ENCODE measurements at places on chromosomes 7 and 10.

DNA sequence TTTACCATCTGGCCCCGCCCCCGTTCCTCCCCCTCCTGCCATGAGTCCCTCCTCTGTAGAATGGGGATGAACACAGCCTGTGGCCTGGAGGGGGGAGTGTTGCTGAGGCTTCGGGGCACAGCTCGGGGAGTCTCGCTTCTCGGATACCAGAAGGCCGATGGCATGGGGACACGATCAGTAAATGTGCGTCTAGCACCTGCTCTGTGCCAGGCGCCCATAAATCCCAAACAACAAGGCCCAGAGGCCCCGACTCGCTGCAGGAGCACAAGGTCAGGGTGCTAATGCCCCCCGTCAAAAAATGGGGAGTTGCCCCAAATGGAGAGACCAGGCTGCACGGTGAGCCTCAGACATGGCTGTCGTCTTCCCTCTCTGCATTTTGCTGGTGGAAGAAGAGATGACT, 40.7 kb downstream of the JAKMIP3 start:
- H3K27me3 ChIP-seq = peaks cover 1% of the 10 kb centered on the region
- no peak overlapping the region for H3K4me3 ChIP-seq
- no peak for DNase-seq
- H3K4me1 ChIP-seq = no peaks in the 10 kb centered on the region

- peak overlapping the region; percentile 85 for H3K27ac ChIP-seq
- peak; percentile 44 for DNase-seq
- peaks cover 2% of the 10 kb centered on the region for H3K27me3 ChIP-seq
- H3K36me3 ChIP-seq = peaks cover 4% of the 10 kb centered on the region
These were observed 126.4 kb upstream of the ZNF746 start for GRCh38 chr7:149624006-149624405.

DNA sequence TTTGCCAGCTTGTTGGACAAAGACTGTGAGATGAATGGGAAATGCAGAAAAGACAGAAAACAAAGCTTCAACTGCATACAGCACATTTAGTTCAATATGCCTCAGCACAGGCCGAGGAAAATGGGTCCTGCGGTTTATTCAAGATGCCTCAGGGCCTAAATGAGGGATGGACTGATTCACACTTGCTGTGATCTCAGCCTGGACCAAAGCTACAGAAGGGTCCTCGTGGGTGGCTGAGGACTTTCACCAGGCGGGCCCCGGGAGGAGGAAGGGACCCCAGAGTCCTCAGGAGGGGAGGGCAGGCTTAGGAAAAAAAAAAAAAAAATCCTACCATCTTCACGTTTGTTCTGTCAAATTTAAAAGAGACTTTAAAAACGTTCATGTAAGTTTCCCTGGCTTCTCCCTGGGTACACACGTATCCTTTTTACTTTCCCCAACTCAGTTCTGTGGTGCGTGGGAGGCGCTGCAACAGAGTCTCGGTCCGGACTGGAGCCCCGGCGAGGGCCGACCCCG, 624 bp upstream of the ZNF783 start:
- H3K36me3 ChIP-seq = no peaks in the 10 kb centered on the region
- H3K27ac ChIP-seq = peak overlapping the region; percentile 95
- no peaks in the 10 kb centered on the region for H3K27me3 ChIP-seq
- no peak for DNase-seq
- H3K4me1 ChIP-seq = peaks cover 42% of the 10 kb centered on the region

DNA sequence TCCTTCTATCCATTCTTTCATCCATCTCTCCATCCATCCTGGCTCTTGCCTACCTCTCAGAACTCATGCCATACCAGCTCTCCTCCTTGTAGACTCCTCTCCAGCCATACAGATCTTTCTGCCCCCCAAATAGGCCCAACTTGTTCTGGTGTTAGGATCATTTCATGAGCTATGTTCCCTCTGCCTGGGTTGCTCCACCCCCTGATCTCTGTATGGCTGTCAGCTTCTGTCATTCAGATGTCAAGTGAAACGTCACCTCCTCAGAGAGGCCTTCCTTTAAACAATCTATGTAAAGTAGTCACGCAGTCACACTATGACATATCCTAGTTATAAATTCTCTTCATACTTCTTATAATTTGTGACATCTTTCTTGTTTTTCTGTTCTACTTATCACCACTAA, 42.3 kb upstream of the PNLIPRP3 start:
- no peak for DNase-seq
- H3K27ac ChIP-seq = no peak overlapping the region
- H3K27me3 ChIP-seq = no peaks in the 10 kb centered on the region
- H3K36me3 ChIP-seq = no peaks in the 10 kb centered on the region

DNA sequence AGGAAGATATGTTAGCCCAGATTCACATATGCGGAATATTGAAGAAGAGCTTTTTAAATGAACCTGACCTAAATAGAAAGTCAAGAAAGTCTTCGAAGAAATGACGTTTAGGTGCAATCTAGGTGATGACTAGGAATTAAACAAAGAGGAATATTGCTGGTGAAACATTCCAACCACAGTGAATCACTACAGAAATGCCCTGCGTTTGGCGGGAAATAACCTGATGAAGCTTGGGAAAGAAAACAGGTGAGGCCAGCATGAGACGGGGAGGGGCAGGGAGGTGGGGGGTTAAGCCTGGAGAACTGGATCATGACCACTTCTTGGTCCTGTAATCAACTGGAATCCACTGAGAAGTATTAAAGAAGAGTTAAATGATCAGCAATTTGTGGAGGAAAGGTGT, 299.4 kb upstream of the VSTM2A start:
- no peaks in the 10 kb centered on the region for H3K27me3 ChIP-seq
- no peak overlapping the region for H3K4me3 ChIP-seq
- no peaks in the 10 kb centered on the region for H3K4me1 ChIP-seq
- no peaks in the 10 kb centered on the region for H3K36me3 ChIP-seq
- DNase-seq = no peak
